ENCODE measurements at places on chromosomes 1 and 21.

- no peak for DNase-seq
Measured at GRCh38 chr1:43256675-43257570, 12.9 kb upstream of the TMEM125 start.

GRCh38 chr21:44994047-44994694 is 54.3 kb downstream of the SLX9 start:
- DNase-seq = no peak

DNA sequence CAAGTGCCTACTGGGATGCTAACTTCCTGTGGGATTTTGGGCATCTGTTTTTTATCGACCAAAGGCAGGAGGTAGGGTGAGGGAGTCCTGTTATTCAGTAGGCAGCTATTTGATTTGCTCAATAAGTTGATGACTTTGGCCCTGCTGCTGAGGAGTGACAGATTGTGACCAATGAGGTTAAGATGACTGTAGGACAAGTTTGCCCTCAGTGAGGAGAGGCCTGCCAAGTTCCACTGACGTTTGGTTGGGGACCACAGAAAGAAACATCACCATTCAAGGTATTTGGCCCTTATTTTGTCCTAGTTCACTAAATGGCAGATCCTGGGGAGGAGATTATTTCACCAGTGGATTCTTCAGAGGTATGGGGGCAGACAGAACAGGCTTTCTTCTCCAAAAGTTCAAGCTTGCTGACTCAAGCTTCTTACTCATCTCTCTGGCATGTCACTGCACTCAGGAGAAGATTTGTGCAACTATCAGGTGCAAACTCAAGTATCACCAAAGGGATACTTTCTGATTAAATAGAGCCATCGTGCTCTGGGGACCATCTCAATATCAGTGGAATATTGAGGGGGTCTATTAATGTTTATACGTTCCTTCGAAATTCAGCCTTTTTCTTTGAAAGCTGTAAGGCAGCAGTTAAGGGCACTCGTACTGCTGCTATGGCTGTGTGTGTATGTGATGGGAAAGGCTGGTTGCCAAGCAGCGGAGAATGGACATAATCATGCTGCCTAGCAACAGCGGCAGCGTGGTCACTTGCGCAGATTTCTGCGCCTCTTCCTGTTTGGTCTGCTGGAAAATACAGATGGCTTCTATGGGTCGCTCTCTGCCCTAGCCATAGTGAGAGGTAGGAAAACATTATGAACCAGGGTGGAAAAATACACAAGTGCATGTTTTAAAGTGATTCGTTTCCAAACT is 78.7 kb downstream of the PBX1 start:
- no peak for DNase-seq

DNA sequence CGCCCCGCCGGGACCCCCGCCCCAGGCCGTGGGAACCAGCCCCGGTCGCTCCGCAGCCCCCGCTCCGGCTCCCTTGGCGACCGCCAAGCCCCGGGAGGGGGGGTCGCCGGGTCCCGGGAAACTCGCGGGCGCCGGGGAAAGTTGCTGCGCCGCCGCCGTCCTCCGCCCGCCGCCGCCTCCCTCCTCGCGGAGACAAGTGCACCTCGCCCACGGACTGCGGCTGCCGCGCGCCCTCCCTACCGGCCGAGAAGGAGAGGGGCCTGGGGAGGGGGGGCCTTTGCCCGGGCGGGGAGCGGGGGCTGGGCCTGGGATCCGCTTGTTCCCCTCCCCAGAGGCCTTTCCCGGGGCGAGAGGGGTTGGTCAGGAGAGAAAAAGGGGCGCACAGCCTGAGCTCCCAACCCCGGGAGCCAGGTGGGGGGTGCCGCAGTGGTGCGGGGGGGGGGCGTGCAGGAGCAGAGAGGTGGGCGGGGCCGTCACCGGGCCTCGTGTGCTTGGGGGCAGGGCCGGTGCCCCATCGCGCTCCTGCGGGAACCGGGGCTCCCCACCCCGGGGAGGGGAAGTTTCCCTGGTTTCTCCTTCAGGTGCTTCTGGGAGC is 592 bp downstream of the AGRN start:
- DNase-seq = no peak

DNA sequence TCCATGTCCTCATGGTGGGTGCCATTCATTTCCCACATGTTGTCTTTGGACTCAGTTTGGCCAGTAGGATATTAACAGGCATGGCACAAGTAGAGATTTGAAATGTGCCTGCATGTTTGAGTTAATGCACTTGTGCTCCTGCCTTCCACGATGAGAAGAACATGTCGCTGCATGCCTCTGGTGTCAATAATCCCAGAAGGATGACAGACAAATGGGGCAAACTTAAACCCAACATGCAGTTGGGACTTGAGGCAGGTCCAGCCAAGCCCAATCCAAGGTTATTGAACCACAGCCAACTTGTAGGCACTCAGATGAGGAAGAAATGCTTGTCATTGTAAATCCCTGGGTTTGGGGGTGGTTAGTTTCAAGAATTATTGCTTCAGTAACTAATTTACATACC is 174.6 kb downstream of the TRIM33 start:
- no peak for DNase-seq

DNA sequence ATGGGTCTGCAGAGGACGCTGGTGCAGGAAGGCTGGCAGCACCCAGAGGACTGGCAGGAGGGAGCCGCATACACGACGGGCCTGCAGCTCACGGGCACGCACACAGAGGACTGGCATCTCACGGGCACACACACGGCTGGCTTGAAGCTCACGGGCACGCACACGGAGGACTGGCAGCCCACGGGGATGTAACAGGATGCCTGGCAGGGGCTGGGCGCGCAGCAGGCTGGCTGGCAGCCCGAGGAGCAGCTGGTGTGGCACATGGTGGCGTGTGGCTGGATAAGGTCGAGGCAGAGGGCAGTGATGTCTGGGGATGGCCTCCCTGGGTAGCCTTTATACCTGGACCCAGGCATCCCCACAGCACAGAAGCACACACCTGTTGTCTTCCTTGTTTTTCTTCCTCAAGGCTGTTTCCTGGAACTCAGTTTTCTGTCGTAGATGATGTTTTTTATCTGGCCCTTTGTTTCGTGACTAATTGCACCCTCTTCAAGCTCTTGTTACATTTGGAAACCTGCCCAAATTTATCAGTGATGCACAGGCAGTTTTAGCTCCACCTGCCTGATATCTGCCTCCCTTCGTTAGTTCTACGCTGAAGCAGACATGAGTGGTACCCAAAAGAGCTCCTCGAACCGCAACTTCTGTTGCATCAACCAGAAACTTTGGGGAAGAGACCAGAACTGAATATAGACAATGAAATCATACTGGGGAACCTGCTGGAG is at the start of gene KRTAP12-1:
Gene KRTAP12-1, minus strand, starts transcription at position 303 of the 719 bp plus-strand sequence. Its CDS starts 40 bp downstream, at position 263.
- no peak for DNase-seq

GRCh38 chr1:11307852-11308251 is 34.9 kb downstream of the UBIAD1 start:
- no peak for DNase-seq

- no peak for DNase-seq
Measured at GRCh38 chr1:33219886-33220661, 36.2 kb upstream of the ZNF362 start.

DNA sequence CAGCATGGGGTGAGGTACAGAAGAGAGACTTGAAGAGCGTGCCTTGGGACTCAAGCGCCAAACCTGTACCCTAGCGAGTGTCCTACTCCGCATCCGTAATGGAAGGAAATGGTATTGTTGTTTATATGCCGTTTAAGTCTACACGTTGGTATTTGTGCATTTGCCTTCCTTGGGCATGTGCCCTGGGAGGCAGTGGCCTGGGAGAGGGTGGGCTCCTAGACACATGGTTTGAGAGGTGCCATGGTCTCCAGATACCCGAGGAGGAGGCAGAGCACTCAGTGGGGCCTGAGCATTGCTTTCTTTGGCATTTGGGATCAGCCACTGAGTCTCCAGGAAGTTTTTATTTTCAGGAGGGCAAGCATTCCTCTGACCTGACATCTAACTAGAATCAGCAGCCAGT is 6.5 kb downstream of the ZNF672 start:
- no peak for DNase-seq

GRCh38 chr1:228927946-228928898 is 192.9 kb downstream of the RHOU start:
- no peak for DNase-seq

DNA sequence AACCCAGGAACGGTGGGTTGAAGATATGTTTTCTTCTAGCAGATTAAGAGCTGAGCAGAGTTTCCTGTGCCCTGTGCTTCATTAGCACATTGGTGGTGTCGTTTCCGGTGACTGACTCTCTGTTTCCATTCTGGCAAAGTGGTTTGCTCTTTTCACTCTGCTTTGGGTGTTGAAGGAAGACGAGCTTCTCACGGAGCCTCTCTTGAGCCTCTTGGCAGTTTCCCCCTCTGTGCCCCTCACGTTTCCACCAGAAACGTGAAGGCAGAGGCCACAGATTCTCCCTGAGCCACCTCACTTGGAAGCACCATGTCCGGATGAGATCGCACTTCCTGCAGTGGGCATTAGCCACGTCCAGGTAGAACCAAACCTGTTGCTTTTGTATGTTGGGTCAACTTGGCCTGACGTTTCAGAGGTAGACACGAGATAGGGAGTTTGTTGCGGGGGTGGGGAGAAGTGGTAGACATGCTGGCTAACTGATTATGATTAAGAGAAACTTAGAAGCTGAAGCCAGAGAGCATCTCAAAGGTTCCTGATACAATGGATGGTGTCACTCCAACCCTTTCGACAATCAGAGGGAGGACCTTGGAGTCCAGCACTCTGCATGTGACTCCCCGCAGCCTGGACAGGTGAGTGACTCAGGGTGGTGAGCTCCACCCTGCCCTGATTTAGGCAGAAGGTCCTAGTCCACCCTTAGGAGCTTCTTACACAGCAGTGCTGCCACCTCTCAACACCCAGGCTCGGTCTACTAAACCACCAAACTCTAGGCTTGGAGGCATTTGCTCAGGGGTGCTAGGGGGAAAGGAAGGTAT is at the start of gene LAX1:
Gene LAX1, plus strand, starts transcription at position 155 of the 809 bp plus-strand sequence. Its CDS starts 383 bp downstream, at position 538.
- DNase-seq = no peak

- DNase-seq = no peak
Measured at GRCh38 chr1:30748098-30748698, 9.4 kb downstream of the LAPTM5 start.

DNA sequence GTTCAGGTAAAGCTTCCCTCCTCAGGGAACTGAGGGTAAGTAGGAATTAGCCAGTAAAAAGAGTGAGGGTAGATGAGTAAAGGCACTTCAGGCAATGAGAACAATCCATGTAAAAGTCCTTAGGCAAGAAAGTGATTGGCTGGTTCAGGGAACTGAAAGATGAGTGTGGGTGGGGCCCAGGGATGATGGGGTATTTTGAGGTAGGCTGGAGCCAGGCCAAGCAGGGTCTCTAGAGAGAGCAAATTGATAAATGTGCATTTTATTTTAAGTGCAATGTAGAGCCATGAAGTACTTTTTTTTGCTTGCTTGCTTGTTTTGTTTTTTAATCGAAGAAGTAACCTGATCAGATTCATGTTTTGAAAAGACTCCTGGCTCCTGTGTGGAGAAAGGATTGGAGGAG is 26.5 kb downstream of the OSBPL9 start:
- DNase-seq = no peak

All from CMK (cell line).